Kidney (tissue), 22 donors: ENCODE measurements at places on chromosomes 5 and 9.

DNA sequence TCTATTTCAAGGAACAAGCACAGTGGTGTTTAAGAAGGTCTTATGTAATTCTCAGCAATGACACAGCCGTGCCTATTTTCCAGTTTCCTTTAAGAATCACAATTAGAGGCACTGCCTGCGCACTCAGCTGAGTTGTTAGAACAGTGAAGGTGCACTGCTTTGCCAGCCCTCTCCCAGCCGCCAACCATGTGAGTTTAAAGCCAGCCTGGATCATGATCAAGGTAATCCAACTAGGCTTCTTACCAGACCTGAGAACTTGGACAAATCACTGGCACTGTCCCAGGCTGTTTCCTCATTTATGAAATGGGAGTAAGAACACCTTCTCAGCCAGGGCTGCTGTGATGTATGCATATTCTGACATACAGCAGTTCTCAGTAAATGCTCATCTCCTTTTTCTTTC, 99.6 kb downstream of the ASTN2 start:
- no peak for DNase-seq

DNA sequence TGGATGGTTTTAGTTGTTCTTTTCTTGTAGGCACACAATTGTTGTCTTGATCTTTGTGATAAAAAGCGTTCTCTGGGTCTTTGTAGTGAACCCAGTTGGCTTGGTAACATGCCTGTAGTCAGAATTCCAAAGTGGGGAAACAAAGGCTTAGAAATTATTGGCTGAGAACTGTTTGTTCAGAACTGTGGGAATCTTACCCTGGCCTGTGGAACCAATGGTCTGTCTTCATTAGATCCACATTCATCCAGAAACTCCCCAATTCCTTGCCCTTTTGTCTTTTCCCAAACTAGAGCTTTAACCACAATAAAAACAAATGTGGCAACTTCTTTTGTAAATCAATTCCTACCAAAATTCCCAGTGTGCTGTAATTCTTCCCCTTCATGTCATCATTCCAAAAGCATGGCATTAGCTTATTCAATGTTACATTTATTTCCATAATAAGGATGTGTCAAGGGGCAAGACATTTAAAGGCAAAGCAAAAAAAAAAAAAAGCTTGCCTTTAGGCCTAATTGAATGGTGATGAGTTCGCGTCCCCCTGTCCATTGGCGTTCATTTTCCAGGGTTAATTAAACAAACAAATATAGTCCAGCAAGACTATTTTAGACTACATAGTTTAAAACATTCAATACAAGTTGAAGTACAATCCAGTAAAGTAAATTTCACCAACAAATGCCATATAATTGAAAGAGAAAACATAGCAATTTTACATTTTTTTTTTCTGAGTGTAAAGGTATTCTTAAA, 249.8 kb upstream of the ZNF608 start:
- DNase-seq: no peak

DNA sequence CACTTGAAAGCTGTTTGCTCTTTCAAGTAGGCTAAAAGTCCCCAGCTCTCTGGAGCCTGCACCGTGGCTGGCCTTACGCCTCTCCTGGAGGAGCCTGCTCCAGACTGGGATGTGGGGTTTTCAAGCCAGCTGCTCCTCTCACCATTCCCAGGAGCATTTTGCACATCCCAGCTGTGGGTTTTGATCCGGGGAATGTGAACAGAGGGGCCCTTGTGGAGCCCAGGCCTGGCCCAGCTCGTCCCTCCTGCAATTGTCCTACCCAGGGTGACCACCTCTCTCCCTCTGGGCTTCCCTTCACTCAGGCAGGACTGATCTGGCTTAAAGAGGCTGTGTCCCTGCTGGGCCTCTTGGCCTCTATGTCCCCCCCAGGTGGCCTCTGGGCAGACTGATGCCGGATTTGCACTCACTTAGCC, 32.5 kb upstream of the TIFAB start:
- DNase-seq: no peak

- no peak for DNase-seq
These were observed 88.7 kb upstream of the PIK3R1 start for GRCh38 chr5:68126886-68127285.

DNA sequence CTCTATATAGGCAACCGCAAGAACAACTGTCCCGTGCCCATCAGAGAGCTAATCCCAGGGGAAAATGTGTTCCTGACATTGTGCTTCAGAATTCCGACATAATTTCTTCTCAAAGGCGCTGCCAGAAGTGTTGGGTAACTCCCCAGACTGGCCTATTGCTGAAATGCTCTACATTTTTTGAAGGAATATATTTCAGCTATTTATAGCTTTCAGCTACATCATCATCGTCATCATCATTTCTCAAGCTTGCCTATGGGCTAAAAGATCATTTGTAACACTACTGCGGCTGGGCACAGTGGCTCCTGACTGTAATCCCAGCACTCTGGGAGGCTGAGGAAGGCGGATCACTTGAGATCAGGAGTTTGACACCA, 49.7 kb downstream of the MYO10 start:
- DNase-seq: no peak
